ENCODE measurements at places on chromosomes 1 and 21.

GRCh38 chr1:116989835-116990234 is 11.7 kb upstream of the CD101 start:
- peak; percentile 60 for DNase-seq

- DNase-seq = no peak
Measured at GRCh38 chr1:155000411-155000725, 2.2 kb upstream of the ZBTB7B start.

- DNase-seq = no peak
Measured at GRCh38 chr1:66256629-66257572, 277.1 kb upstream of the SGIP1 start.

DNA sequence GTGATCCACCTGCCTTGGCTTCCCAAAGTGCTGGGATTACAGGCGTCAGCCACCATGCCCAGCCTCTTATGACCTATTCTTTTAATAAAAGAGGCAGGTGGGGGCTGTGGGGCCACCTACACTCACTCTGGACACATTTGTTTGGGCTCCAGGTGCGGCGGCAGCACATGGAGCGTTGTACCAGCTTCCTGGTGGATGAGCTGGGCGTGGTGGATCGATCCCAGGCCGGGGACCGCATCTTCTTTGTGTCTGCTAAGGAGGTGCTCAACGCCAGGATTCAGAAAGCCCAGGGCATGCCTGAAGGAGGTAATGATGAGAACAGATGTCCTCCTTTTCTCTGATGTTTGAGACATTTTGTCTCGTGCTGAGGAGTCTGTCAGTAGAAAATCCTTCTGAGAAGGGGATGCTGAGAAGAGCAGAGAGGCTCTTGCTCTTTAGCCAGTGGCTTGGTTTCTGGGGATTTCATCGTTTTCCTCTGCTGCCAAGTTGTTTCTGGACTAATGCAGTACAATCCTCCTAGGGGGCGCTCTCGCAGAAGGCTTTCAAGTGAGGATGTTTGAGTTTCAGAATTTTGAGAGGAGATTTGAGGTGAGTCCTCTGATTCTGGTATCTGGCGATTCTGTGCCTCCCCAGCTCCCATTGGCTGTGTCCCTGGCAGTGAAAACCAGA is 17.9 kb upstream of the MIIP start:
- peak; percentile 81 for DNase-seq

- DNase-seq = no peak
Measured at GRCh38 chr1:94716965-94717364, 103.2 kb upstream of the SLC44A3 start.

DNA sequence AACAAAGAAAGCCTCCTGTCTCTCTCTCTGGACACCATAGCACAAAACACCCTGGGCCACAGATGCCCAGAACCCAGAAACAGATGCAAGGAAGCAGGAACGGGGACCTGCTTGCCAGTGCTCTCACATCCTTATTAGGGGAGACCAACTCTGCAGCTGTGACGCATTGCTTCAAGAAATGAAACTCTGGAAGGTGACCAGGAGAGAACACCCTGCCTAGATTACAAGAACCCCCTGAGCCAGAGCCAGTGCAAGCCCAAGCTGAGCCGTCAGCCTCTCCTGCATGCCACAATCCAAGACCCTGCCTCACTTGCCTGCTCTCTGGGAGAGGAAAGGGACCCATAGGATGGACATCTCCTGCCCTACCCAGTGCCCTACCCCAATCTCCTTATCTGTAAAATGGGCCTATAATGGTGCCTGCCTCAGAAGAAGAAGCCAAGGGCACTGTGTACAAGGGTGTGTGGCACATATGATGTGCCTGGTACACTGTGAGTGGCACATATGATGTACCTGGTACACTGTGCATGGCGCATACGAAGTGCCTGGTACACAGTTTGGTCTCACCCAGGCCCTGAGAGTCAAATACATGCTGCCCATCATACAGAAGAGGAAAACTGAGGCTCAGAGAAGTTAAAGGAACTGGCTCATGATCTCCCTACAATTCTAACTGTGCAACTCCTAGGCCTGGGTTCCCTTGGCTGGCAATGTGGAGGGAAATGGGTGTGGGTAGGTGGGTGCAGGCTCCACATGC is 16.8 kb upstream of the FAM131C start:
- peak; percentile 43 for DNase-seq

DNA sequence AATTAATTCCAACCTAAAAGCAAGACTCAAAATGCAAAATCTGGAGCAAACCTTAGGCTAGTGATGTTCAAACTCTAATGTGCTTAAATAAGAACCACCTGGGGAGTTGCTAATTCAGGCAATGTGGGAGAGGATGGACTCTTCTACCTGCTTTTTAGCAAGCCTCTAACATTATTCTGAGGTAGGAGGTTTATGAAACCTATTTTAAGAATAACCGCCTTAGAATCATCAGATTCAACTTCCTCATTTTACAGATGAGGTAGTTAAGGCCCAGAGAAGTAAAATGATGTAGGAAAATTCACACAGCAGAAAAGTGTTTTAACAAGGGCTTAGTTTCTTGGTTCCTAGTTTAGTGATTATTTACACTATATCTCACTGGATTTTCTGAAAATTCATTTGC is 8.6 kb upstream of the NTNG1 start:
- DNase-seq = no peak

DNA sequence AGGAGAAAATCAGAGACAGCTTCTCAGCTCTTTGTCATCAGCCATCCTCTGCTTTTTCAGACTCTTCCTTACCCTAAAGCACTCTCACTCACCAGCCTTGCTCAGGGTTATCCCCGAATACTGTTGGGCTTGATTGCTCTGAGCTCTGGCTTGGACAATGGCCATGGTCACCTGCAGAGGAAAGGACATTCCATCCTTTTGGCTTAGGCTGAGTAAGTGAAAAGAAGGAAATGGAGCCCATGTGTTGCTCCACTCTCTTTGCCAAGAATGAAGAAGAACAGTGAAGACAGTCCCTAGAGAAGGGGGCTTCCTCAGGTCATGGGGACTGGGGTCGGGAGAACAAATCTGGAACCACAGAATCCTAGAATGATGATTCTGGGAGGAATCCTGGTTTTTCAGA is 2.3 kb downstream of the MTMR11 start:
- DNase-seq = no peak

- DNase-seq = no peak
Measured at GRCh38 chr1:25140073-25140797, 92.1 kb downstream of the SYF2 start.

GRCh38 chr21:44297525-44298290 is 2.1 kb upstream of the PFKL start:
- peak; percentile 81 for DNase-seq

- DNase-seq = no peak
Measured at GRCh38 chr1:199646761-199647160, 380.7 kb upstream of the NR5A2 start.

GRCh38 chr1:212461916-212462660 is 29.4 kb downstream of the NENF start:
- no peak for DNase-seq

GRCh38 chr21:41751611-41752011 is 15.2 kb downstream of the RIPK4 start:
- no peak for DNase-seq

- peak; percentile 71 for DNase-seq
Measured at GRCh38 chr1:9128520-9129265, at the start of gene GPR157. Gene GPR157 (minus strand): TSS chr1:9129102. CDS start chr1:9129027, 75 bp downstream.

- no peak for DNase-seq
Measured at GRCh38 chr21:37763298-37763697, 153.0 kb downstream of the KCNJ6 start.

GRCh38 chr1:153612755-153613331 is at the start of gene S100A16:
Gene S100A16 (minus strand): TSS chr1:153613137. CDS start chr1:153608151, 4,986 bp downstream.
- peak; percentile 67 for DNase-seq

DNA sequence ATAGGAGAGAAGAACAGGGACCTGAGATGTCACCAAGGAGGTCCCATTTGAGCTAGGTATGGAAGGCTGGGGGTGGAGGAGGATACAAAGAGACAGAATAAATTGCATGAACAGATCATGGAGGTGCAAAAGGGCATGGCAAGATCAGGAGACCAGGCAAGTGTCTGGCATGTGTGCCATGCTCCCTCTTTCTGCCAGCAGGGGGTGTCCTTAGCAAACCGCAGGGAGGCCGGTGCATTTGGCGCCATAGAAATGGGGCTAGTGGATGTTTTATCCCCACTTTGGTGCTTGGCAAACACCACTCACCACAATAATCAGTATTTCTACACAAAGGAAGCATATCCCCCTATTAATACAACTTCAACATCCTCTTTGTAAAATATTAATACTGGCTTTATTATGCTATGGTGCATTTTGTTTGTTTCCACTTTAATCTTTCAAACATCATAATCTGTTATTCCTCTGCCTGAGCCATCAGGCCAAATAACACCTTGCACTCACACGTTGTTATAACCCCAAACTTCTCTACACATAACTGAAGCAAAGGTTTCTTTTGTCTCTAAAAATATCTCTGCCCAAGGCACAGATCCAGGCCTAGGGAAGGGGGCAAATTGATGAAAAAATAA is 25.9 kb downstream of the S100A6 start:
- no peak for DNase-seq

- no peak for DNase-seq
Measured at GRCh38 chr1:3660704-3661103, 8.4 kb downstream of the TP73 start.

DNA sequence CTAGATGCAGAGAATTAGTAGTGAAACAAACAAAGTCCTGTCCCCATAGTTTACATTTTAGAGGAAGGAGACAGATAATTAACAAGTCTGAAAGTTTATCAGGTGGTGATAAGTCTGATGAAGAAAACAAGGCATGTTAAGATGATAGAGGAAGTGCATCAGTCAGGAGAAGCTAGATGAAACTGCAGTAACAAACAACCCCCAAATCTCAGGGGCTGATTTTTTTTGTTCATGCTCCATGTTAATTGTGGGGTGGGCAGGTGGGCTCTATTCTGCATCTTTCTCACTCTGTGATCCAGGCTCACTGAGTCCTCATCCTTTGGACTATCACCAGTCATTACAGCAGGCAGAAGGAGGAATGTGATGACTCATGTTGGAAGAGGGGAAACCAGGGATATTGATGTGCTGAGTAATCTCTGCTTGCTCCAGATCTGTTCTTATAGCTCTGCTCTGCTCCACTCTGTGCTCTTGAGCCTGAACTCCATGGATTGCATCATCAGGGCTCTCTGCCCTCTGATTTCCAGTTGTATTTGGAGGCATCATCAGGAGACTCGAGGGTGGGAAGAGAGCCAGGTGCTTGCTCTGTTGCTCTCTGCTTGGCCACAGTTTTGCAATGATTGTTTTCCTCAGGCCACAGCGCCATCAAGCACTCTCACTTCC is 166.9 kb downstream of the IER5 start:
- DNase-seq = peak; percentile 100

DNA sequence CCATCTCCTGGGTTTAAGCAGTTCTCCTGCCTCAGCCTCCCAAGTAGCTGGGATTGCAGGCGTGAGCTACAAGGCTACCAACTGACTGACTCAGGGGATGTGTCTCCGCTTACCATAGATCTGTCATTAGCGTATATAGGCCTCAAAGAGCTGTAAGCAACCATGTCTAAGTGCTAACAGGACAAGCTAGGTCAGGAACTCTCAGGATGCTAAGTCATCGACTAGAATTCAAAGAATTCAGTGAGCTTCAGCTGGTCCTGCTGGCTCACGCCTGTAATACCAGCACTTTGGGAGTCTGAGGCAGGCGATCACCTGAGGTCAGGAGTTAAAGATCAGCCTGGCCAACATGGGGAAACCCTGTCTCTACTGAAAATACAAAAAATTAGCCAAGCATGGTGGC is 29.5 kb downstream of the CAPN2 start:
- no peak for DNase-seq

GRCh38 chr1:95017775-95018174 is 55.0 kb downstream of the ALG14 start:
- DNase-seq = no peak

GRCh38 chr1:210588357-210588756 is 259.7 kb downstream of the HHAT start:
- no peak for DNase-seq

DNA sequence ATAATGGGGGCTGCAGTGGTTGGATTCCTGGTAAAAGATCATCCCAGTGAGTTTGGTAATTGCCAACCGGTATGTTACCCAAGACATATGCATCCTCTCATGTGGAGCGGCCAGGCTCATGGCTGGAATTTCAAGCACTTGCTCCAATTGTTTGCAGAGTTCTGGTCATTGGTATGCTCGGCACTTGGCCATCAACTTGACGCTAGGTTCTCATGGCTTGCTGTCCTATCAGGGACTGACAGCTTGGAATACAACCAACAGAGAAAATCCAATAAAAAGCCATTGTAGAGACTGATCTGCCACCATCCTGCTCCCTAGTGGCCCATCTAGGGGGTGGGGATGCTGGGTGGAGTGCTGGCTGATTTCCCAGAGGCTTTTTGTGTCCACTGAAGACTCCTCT is 120.9 kb downstream of the EDEM3 start:
- DNase-seq = no peak

DNA sequence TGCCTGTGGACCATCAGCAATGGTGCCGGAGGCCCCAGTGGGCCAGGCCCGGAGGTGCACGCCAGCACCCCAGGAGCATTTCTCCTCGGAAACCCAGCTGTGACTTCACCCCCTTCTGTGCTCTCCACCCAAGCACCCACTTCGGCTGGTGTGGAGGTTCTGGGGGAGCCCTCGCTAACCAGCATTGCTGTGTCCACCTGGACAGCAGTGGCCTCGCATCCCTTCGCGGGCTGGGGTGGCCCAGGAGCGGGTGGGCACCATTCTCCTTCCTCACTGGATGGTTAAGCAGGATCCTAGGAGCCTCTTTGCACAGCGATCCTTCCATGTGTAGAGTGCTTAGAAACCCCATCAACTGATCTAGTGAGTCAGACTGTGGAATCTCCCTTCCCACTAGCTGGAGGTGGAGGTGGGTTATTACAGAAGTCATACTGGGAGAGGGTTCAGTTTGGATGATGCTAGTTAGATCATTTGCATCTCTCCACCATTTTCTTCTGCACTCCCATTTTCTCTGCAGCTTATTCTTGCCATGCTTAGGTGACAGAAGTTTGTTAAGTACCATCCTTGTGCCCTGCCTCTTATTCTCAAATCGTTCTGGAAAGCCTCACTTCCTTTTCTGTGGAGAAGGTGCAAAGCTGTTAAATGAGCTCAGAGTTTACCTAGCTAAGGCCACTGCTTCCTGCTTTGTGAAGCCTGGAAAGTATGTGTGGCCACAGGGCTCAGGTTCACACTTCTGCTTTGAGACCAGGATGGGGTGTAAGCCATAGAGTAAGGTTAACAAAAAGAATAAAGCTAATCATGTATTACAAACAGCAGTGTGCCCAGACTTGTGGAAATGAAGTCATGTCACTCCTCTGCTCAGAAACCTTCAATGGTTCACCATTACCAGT is 32.3 kb downstream of the TBX19 start:
- DNase-seq = no peak
